ENCODE measurements at places on chromosomes 12 and 14. TPM values are rescaled to one million over a fixed set of nuclear protein-coding genes. Genes with fewer than 3 reads are reported as not detected.

DNA sequence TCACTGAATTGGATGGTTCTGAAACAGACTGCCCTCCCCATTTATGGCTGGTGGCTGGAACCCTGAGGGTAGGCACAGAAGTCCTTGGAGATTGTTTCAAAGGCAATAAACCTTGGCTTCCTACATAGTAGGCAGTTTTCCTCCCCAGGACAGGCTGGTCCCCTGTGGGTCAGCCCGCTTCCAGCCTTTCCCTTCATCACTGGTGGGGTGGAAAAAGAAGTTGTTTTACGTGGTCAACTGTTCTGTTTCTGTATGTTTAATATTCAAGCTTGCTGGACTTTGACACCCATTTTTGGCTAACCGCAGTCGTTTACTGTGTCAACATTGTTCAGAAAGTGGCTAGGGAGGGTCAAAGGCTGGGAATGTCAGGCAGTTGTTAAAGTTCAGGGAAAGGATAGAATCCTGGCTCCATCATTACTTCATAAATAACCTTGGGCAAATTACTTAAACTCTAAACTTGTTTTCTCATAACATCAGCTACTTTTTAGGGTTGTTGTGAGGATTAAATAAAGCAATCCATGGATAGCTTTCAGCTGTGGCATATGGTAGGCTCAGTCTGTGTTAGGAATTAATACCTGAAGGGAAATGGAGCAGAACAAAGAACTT, 2.4 kb downstream of the KLHDC2 start:
- DNase-seq, result peak; percentile 21

- no peak for DNase-seq
Measured at GRCh38 chr14:30798516-30798915, 75.8 kb upstream of the COCH start.

CD163L1 gene
- 11.2 TPM for total RNA-seq

GRCh38 chr14:53881161-53881871, 75.3 kb downstream of the BMP4 start:
- DNase-seq, result peak; percentile 77

DNA sequence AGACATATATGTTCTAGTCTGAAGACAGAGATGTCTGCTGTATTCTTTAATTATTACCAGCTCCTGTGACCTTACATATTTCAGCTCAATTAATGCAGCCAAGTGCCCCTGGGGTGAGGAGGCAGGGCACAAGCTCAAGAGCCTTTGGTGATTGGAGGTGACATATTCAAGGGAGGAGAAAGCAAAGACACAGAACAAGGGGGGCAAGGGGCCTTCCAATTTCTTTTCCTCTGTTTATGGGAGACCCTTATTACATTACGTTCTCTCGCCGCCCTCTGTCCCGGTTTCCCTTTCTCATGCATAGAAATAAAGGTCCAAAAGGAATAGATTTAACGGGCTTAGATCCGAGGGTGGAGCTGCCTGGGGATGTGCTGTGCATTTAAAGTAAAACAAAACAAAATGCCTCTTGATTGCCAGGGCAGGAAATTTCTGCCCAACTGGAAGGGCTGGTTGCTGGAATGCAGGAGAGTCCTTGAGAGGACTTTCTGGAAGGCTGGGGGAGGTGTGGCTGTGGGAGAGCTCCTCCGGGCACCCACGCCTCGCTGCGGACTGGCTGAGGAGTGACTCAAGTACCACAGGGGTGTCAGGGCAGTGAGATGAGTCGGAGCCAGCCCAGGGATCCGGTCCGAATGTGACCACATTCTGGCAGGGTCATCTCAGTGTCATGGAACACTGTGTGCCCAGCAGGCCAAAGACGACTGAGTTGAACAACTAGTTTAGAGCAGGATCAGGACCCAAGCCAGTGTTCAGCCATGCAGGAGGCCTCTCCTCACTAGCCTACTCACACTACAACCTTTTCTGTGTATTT, 32.1 kb upstream of the GSG1 start:
- DNase-seq, result peak; percentile 94

GRCh38 chr12:95633049-95633731, 81.9 kb upstream of the USP44 start:
- DNase-seq, result peak; percentile 54

PLBD1 gene
- 0.21 TPM for total RNA-seq

GRCh38 chr12:58895053-58895452, 25.3 kb downstream of the LRIG3 start:
- no peak for DNase-seq

GRCh38 chr12:131738196-131738595, 27.3 kb downstream of the SFSWAP start:
- peak; percentile 46 for DNase-seq

C12orf54 gene
- total RNA-seq, result not detected

CCDC196 gene
- total RNA-seq, result not detected

DNA sequence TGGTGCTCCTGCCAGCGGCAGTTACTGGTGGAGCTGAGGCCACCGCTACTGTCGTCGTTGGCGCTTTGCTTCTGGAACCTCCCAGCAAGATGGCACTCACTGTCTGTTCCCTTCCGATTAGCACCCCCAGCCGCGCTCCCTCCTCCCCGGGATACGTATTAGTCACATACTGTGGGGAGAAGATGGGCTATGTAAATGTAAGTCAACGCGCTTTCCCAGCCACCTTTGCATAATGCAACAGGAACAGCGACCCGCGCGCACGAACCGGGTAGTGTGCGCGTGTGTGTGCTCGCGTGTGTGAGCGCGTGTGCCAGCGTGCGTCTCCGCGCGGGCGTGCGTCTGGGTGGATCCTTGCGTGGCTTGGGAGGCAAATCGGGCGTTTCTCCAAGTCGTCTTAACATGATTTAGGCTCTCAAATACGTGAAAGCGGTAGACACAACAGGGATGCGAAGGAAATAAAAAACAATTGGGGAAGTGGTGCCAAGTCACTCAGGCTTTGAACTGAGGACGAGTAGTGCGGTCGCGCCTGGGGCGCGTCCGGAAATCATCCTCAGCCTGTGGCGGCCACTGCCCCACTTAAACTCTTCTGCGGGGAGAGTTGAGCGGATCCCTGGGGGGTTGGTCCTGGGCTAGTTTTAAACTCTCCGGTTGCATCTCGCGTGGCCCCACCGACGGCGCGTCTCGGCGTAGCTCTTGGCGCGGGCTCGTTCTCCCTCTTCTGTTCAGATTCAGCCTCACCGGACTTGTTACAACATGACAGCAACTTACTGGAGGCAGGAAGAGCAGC, 1.8 kb downstream of the FLRT2 start:
- peak; percentile 89 for DNase-seq

DNA sequence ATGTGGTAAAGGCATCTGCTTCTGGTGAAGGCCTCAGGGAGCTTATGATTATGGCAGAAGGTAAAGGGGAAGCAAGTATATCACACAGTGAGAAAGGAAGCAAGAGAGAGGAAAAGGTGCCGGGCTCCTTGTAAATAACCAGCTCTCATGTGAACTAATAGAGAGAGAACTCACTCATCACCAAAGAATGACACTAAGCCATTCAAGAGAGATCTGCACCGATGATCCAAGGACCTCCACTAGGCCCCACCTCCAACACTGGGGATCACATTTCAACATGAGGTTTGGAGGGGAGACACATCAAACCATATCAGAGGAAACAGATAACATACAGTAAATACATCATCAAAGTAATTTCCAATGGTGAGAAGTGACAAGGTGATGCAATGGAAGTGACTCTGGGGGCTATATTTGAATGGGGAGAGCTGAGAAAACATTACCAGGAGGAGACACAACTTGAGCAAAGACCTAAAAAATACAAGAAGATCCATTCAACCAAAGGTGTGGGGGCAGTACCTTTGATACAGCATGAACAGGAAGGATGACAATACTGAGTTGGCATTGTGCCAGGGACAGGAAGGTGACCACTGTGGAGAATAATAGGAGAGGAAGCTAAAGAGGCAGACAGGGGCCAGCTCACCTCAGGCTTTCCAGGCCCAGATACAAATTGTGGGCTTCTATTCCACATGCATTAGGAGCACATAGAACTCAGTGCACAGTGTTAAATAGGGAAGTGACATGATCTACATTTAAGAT, 134.4 kb upstream of the GRIP1 start:
- DNase-seq, result no peak
